Activated CD4-positive, alpha-beta T cell treated with anti-CD3 and anti-CD28 coated beads for 36 hours (primary cell): ENCODE measurements at places on chromosomes 2 and 18. TPM values are rescaled to one million over a fixed set of nuclear protein-coding genes. Genes with fewer than 3 reads are reported as not detected.

DNA sequence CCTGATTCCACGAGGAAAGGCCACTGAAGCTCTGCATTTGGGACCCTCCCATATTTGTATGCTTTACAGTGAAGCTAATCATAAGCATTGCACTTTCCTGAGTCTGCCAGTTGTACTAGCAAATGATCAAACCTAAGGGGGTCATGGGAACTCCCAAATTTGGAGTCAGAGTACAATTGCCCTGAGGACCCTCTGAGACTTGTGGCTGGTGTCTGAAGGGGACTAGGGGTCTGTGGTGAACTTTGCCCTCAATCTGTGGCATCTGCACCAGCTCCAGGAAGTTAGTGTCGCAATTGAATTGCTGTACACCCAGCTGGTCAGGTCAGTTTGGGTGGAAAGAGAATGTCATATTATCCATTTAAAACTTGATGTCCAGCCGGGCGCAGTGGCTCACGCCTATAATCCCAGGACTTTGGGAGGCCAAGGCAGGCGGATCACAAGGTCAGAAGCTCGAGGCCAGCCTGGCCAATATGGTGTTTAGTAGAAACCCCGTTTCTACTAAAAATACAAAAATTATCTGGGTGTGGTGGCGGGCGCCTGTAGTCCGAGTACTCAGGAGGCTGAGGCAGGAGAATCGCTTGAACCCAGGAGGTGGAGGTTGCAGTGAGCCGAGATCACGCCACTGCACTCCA, 18.1 kb downstream of the SOWAHC start:
- H3K27me3 ChIP-seq, result peaks cover 8% of the 10 kb centered on the region
- DNase-seq, result no peak
- no peak overlapping the region for H3K27ac ChIP-seq

- no peak for DNase-seq
- no peak overlapping the region for H3K4me3 ChIP-seq
- H3K27me3 ChIP-seq, result peaks cover 12% of the 10 kb centered on the region
- H3K4me1 ChIP-seq, result peaks cover 7% of the 10 kb centered on the region
- H3K36me3 ChIP-seq, result peaks cover 24% of the 10 kb centered on the region
Measured at GRCh38 chr2:7752291-7752690, 835.1 kb downstream of the RNF144A start.

GRCh38 chr2:126381091-126381490, 274.9 kb upstream of the GYPC start:
- no peak overlapping the region for H3K4me3 ChIP-seq
- DNase-seq, result no peak
- peaks cover 21% of the 10 kb centered on the region for H3K27me3 ChIP-seq
- H3K36me3 ChIP-seq, result no peaks in the 10 kb centered on the region

ITGA4 gene
- 27.7 TPM for total RNA-seq

- peaks cover 3% of the 10 kb centered on the region for H3K27me3 ChIP-seq
- H3K4me3 ChIP-seq, result no peak overlapping the region
- H3K36me3 ChIP-seq, result no peaks in the 10 kb centered on the region
- no peak for DNase-seq
- peaks cover 5% of the 10 kb centered on the region for H3K4me1 ChIP-seq
Measured at GRCh38 chr18:3480827-3481573, 31.0 kb downstream of the TGIF1 start.

DNA sequence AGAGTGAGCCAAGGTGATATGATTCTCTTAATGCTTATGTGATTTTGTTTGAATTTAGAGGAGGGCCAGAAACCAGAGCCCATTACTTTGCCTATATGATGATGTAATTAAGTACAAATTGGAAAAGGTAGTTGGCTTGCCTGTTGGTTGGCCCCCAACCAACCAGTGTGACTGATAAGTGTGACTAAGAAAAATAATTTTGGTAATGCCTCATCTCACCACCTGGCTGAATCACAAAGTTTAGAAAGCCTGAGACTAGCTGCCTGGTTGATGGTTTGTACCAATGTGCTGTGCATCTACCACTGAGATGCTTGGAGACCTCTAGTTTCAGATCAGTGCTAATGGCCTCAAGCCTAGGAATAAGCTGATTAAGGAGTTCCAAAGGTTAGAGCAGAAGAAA, 338.7 kb downstream of the CDH2 start:
- H3K4me1 ChIP-seq, result no peaks in the 10 kb centered on the region
- H3K4me3 ChIP-seq, result no peak overlapping the region
- no peak for DNase-seq
- H3K27ac ChIP-seq, result no peak overlapping the region
- no peaks in the 10 kb centered on the region for H3K27me3 ChIP-seq

- no peak for DNase-seq
- H3K27ac ChIP-seq, result no peak overlapping the region
- peaks cover 35% of the 10 kb centered on the region for H3K4me1 ChIP-seq
- no peak overlapping the region for H3K4me3 ChIP-seq
Measured at GRCh38 chr2:28036307-28036706, 145.8 kb downstream of the BABAM2 start.

PRKAG3 gene
- not detected for total RNA-seq

DNA sequence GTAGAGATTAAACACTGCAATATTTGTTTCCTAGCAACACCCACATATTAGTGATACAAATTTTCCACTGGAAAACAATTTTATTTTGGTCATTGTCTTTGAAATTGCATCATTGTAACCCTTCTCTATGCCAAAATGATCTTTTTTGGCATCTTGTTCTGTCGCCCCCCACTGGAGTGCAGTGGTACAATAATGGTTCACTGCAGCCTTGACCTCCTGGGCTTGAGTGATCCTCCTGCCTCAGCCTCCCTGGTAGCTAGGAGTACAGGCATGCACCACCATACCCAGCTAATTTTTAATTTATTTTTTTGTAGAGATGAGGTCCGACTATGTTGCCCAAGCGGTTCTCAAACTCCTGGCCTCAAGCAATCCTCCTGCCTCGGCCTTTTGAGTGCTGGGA, 117.4 kb downstream of the PIK3C3 start:
- H3K36me3 ChIP-seq, result peaks cover 47% of the 10 kb centered on the region
- no peak overlapping the region for H3K4me3 ChIP-seq
- DNase-seq, result peak; percentile 34

GPBAR1 gene
- total RNA-seq, result 0.11 TPM

DNA sequence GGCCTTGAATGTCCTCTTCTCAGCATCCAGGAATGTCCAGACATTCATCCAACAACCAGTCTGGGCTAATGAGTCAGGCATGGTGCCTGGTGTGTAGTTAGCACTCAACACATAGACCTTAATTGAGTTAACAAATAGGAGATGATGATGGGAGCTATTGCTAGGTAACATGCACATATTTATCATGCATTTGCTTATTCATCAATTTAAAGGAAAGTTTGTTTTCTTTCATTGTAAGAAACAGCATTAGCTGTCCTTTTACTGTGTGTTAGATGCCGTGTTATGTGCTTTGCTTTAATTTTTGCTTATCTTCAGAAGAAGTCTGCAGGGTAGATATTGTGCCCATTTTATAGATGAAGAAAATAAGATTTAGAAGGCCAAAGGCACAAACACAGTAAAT, 43.2 kb downstream of the TSN start:
- no peaks in the 10 kb centered on the region for H3K4me1 ChIP-seq
- H3K36me3 ChIP-seq, result peaks cover 6% of the 10 kb centered on the region
- no peak overlapping the region for H3K4me3 ChIP-seq
- DNase-seq, result no peak

DNA sequence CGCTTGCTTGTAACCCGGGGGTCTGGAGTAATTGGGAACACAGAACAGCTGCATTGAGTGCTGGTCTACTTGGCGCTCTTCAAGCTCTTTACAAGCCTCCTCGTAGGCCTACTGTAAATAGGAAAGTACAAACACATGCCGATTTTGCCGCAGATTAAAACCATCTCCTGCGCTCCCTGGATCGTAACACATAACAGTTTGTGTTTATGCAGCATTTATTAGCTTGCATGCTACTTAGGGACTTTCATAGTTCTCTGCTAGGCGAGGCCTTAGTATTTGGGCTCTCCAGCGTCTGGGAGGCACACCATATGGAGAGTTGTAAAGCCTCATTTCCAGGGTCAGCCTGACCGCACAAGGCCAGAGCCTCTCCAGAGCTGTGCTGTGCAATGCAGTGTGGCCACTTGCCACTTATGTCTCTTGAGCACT, 84.0 kb upstream of the HAAO start:
- H3K27ac ChIP-seq, result no peak overlapping the region
- no peaks in the 10 kb centered on the region for H3K36me3 ChIP-seq
- H3K27me3 ChIP-seq, result no peaks in the 10 kb centered on the region
- no peak for DNase-seq
- peaks cover 20% of the 10 kb centered on the region for H3K4me1 ChIP-seq
- H3K4me3 ChIP-seq, result no peak overlapping the region

- H3K36me3 ChIP-seq, result no peaks in the 10 kb centered on the region
- no peak overlapping the region for H3K27ac ChIP-seq
- no peaks in the 10 kb centered on the region for H3K27me3 ChIP-seq
- no peak overlapping the region for H3K4me3 ChIP-seq
- peak; percentile 79 for DNase-seq
Measured at GRCh38 chr2:213246497-213247281, 37.6 kb upstream of the SPAG16 start.

FASTKD2 gene
- total RNA-seq, result 33.9 TPM

DNA sequence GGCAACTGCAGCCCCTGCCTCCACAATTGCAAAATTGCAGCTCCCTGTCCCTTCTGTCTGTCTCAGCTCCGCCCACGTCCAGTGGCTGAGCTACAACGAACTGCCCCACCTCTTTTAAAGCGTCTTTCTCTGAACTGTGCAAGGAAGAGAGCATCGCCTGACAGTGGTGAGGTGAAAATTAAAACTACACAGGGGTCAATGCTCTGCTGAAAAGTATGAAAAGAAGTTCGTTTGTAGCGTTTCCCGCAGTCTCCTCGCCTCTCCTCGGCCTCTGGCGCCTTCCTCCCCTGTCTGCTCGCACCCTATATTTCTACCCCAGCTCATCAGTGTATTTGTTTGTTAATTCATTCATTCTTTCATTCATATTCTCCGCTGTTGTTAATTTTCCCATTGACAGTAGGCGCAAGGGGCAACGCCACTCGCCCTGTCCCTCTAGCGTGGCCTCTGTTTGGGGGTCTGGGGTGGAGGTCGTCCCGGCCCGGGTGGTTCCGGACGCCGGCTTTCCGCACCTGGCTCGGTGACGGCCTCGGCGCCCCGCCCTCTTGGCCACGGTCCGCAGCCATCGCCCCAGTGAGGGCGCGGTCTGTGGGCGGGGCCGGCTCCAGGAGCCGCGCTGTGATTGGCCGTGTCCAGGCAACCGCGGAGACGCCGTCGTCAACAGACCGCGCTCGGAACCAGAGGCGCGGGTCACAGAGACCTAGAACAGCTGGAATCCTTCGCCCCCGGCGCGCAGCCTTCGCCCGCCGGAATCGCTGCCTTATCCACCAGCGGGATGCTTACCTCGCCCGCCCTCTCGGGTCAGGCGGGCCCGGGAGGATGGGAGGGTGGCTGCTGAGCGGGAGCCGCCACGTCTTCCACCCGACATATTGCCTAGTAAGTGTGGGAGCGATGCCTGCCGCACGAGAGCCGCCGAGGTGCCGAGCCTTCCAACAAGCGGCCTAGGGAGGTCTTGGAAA, at the start of gene VWA3B:
TSS of gene VWA3B (plus strand) at position 677 of the 956 bp plus-strand sequence. CDS start 5,926 bp downstream, outside the sequence.
- H3K27me3 ChIP-seq, result peaks cover 44% of the 10 kb centered on the region
- H3K4me3 ChIP-seq, result peak within 1 kb of the TSS; percentile 47
- peak within 1 kb of the TSS; percentile 53 for H3K27ac ChIP-seq
- peak; percentile 76 for DNase-seq
- no peaks in the 10 kb centered on the region for H3K36me3 ChIP-seq
- peaks cover 17% of the 10 kb centered on the region for H3K4me1 ChIP-seq

GRCh38 chr2:121721926-121722325, 14.7 kb downstream of the NIFK start:
- H3K4me1 ChIP-seq, result peaks cover 30% of the 10 kb centered on the region
- peak overlapping the region; percentile 96 for H3K27ac ChIP-seq
- no peaks in the 10 kb centered on the region for H3K27me3 ChIP-seq
- H3K36me3 ChIP-seq, result peaks cover 9% of the 10 kb centered on the region
- peak overlapping the region; percentile 45 for H3K4me3 ChIP-seq

FHL2 gene
- 4.7 TPM for total RNA-seq

SYT4 gene
- not detected for total RNA-seq

TMEM169 gene
- 1.8 TPM for total RNA-seq

GRCh38 chr18:6553234-6553900, 138.7 kb upstream of the L3MBTL4 start:
- peaks cover 2% of the 10 kb centered on the region for H3K27me3 ChIP-seq
- no peak overlapping the region for H3K4me3 ChIP-seq
- H3K4me1 ChIP-seq, result no peaks in the 10 kb centered on the region
- H3K36me3 ChIP-seq, result no peaks in the 10 kb centered on the region
- DNase-seq, result no peak

TWIST2 gene
- not detected for total RNA-seq

DNA sequence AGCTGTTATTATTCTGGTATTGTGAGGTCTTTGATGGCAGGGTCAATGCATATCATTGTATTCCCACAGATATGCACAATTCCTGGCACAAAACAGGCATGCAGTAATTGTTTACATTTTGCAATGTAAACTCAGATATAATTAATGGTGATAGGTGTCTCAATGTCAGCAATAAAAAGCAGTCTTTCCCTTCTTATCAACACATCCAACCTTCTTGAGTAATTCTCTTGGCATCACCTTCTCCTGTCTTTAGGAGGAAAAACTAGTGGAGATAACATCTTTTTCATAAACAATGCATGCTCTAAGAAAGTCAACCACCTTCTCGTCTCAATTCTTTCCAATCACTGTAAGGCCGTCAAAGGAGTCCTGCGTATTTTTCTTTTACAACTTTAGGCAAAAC, 313.3 kb upstream of the GULP1 start:
- no peak overlapping the region for H3K4me3 ChIP-seq
- H3K36me3 ChIP-seq, result no peaks in the 10 kb centered on the region
- no peak overlapping the region for H3K27ac ChIP-seq
- H3K4me1 ChIP-seq, result no peaks in the 10 kb centered on the region
- no peaks in the 10 kb centered on the region for H3K27me3 ChIP-seq

DNA sequence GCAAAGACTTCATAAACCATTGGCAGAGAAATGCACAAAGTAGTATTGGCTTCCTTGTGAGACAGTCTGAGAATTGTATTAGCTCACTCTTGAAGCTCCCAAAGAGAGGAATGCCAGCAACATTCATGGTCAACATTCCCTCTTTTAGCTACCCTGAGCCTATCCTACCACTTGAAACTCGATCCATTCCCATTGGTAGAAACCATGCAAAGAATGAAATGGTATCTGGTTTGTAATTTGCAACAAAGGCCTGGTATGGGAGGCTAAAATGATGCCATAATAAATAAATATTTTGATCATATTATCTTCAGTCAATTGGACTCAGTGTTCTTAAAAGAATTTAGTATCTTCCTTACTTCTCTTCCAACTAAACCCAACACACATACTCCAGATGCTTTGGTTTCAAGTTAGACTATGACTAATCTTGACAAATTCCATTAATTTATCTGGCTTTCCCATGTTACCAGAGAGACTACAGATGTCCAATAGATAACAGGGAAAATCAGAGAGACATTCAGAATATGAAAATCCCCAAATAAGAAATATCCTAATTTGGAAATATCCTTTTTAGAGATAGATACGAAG, 102.9 kb downstream of the DHRS9 start:
- DNase-seq, result no peak
- peaks cover 12% of the 10 kb centered on the region for H3K27me3 ChIP-seq
- H3K27ac ChIP-seq, result no peak overlapping the region
- no peak overlapping the region for H3K4me3 ChIP-seq

EIF2AK3 gene
- total RNA-seq, result 25.1 TPM

GRCh38 chr2:96952016-96952750, 34.2 kb downstream of the FAM178B start:
- no peaks in the 10 kb centered on the region for H3K36me3 ChIP-seq
- no peak for DNase-seq
- H3K4me1 ChIP-seq, result peaks cover 23% of the 10 kb centered on the region
- H3K27ac ChIP-seq, result no peak overlapping the region
- H3K4me3 ChIP-seq, result no peak overlapping the region

- peak overlapping the region; percentile 45 for H3K4me3 ChIP-seq
- no peaks in the 10 kb centered on the region for H3K36me3 ChIP-seq
- peak overlapping the region; percentile 74 for H3K27ac ChIP-seq
- no peaks in the 10 kb centered on the region for H3K27me3 ChIP-seq
- peaks cover 47% of the 10 kb centered on the region for H3K4me1 ChIP-seq
Measured at GRCh38 chr2:42141687-42142546, 27.2 kb upstream of the EML4 start.
